Erythroblast (primary cell): ENCODE measurements at places on chromosomes 7 and 10.

- no peak for DNase-seq
Measured at GRCh38 chr7:132618956-132619305, 42.7 kb upstream of the PLXNA4 start.

DNA sequence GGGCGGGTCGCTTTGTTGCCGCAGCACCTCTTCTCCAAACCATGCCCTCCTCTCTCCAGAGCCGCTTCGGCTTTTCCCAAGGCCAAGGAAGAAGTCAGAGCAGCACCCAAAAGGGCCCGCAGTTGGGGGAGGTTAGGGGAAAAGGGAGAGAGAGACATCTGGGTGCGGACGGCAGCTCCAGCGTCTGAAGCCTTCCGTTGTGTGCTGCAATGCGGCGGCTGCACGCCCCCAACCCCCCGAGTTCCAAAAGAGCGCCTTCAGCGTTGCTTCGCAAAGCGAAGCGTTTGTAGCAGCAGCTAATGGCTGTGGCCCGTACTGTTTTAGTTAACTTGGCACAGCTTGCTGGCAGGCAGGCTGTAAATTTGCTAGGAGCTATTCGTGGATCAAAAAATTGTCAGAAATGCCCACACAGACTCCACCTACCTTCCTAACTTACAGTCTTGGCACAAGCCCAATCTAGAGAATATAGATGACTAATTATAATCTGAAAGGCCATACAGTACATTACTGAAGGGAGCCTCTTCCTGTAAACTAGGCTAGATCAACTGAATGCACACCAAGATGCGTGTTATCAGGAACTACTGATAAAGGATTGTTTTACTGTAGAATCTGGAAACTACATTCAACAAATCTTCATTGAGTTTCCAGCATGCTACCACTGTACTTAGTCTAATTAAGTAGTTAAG lies 1.1 kb upstream of the KBTBD2 start:
- peak; percentile 81 for DNase-seq

DNA sequence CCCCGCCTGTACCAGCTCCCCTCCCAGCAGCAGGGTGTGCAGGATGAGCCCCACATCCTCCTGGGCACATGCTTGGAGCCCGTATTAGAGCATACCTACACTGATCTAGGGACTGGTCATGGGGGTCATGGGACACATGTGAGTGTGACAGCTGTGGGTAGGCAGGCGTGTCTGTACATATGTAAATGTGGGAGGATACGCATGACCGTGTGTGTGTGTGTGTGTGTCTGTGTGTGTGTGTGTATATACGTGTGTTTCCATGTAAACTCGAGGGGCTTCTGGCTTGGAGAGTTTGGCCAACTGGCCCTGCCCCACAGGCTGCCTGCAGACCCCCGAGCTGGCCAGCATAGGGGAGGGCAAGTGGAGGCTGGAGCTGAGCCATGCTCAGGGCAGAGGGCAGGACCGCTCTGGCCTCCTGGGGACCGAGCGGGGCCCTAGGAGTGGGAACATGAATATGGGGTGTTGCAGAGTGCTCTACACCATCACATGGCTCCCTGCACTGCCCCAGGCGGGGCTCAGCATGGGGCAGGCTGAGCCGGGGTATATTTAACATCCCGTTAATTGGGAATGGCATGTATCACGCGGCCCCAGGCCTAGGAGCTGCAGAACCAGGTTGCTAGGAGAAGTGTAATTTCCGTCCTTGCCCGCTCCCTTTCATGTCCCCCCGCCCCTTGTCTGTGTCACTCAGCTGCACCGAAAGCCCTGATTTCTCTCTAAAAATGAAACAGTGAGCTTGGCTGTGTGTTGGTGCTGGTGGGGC lies 152.7 kb upstream of the PCBD1 start:
- DNase-seq, result no peak

GRCh38 chr10:108352771-108353170 lies 1188.3 kb upstream of the SORCS1 start:
- no peak for DNase-seq

DNA sequence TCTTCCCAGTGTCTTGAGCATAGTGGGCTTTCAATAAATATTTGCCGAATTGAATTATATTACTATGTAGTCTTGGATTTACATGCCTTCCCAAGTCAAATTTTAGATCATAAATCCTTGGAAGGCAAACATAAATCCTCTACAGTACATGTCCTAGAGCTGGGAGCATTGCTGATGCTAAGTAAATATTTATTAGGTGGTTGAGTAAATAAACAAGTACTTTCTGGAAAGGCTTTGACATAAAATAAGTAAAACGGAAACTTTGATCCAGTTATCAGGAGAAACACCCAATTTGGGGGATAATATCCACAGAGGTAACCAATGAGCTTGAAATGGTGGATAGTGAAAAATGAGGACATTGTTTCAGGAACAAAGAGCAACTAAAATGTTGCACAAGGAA lies 162.8 kb upstream of the SVIL start:
- DNase-seq, result no peak

- DNase-seq, result no peak
Measured at GRCh38 chr7:68691261-68692216, 906.7 kb upstream of the AUTS2 start.

DNA sequence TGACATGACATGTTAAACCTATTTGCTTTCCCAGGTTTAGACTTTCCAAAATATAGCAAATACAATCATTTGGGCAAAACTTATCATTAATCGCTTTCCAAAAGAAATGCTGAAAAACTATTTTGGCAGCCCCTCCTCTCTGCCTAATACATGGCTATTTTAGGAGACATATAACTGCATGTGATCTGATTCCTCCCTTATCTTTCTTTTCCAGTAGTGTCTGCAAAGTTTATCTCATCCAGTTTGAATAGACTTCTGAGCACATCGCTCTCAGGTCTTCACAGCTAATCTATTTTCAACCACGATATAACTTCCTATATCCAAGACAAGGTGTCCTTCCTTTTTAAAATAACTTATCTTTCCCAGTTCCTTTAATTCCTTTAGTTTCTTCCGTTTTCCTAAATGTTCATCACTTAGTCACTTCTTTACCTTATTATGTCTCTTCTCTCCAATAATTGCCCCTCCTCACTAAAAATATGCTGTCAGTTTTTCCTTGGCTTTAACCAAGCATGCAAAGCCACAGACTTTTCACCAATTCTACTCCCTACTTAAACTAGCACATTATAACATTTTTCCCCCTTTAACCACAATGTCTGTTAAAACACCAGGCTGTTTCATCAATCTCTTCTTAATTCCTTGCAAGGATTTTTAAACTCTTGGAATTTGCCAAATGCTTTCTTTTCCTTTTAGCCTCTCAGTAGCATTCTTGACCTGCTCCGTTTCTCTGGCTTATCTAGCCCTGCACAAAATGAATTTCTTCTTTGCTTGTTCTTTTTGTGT lies 24.4 kb downstream of the GNG11 start:
- peak; percentile 30 for DNase-seq

- DNase-seq, result no peak
Measured at GRCh38 chr7:16581286-16581685, 54.7 kb downstream of the LRRC72 start.

GRCh38 chr10:72595436-72595835 lies 30.4 kb downstream of the MICU1 start:
- DNase-seq, result no peak

DNA sequence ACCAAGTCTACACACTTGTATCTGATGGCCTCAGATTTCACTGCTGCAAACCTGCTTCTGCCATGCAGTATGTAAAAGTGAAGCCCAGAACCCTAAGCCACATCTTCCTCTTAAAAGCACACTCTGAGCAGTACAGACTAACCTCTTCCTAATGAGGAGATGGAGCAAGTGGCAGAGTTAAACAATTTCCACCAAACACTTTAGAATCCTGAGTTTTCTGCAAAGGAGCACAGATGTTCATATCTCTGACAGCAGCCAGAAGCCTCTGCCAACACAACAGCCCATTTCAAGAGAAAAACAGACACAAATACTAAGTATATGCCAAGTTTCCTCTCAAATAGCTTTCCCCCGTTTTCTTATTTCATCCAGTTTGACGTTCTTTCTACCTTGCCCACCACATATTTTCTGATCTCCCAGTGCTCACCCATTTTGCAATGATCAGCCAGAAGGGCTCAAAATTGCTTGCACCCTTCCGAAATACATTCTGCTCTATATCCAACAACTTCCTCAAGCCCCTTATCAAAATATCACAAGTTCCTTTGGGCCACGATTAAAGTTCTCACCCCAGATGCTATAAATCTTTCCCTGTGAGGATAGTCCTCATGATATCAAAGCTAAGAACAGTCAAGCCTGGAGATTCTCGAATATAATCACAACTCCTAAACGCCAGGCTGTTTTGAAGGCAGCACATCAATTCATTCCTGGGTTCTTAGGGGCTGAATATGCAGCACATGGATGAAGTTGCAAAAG lies 27.5 kb downstream of the ELMO1 start:
- no peak for DNase-seq

- no peak for DNase-seq
Measured at GRCh38 chr10:27312854-27313253, 72.3 kb upstream of the ACBD5 start.

DNA sequence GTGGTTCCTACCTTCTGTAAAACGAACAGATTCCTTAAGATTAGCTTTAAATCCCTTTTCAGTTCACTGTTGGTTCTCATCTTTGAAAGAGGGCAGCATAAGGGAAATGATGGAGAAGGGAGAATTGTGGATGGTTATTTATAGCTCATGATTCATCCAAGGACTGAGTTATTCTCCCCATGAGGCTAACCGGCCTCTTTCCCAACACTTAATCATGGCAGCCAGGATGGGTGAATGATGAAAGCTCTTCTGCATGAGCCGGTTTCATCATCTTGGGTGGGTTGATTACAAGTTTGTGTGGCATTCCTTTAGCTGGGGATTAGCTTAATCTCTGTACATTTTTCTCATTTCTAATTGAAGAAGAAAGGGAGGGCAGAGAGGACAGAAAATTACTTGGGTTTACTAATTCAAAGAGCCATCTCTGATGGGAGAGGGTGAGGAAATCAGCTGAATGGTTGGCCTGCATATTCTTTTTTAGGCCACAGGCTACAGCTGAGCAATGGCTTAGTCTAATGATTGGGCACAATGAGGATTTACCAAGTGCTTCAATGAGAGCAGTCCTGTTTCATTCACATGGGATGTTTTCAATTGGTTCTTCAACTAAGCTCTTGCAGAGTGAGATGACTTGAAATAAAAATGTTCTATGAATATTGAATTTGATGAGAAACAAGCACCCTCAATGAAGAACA lies 250.0 kb downstream of the BMPER start:
- no peak for DNase-seq

DNA sequence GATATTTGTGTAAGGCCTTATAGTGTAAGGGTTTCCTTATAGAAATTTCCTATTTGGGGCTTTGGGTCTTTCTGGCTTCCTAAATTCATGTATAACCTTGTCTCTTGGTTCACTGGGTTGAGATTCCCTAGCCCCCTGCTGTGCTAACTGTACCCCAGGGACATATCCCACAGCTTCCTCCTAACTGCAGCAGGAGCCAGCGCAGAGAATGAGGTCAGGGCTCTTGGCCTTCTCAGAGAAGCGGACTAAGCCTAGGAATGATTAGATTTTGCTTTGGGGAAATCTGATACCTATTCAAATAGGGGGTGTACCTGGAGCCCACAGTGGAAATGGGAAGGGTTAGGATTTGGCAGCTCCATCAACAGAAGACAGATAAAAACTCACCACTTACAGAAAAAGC lies 138.1 kb upstream of the EFCAB10 start:
- no peak for DNase-seq

- peak; percentile 48 for DNase-seq
Measured at GRCh38 chr10:69004821-69005220, 16.2 kb downstream of the KIFBP start.

- DNase-seq, result no peak
Measured at GRCh38 chr10:78763651-78764395, 304.9 kb upstream of the ZMIZ1 start.

- no peak for DNase-seq
Measured at GRCh38 chr10:113555245-113555644, 2.4 kb downstream of the HABP2 start.

GRCh38 chr10:92845921-92846320 lies 2.4 kb upstream of the EXOC6 start:
- no peak for DNase-seq

DNA sequence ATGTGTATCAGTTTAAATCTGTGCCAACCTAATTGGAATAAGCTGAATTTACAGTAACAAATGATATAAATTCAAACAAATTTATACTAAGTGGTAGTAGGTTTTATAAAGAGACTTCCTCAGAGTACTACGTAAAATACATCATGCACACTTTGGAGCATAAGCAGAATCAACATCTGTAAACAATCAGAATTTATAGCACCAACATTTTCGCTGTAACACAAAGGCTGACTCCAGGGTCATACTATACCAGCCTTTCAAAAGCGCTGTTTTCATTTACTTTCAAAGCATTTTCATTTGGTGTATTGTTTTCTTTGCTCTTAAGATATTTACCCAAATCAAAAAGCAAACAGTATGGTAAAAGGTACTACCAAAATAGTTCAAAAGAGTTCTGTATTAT lies 29.3 kb upstream of the TMEM168 start:
- no peak for DNase-seq

GRCh38 chr10:58544135-58544534 lies 31.5 kb downstream of the BICC1 start:
- no peak for DNase-seq

DNA sequence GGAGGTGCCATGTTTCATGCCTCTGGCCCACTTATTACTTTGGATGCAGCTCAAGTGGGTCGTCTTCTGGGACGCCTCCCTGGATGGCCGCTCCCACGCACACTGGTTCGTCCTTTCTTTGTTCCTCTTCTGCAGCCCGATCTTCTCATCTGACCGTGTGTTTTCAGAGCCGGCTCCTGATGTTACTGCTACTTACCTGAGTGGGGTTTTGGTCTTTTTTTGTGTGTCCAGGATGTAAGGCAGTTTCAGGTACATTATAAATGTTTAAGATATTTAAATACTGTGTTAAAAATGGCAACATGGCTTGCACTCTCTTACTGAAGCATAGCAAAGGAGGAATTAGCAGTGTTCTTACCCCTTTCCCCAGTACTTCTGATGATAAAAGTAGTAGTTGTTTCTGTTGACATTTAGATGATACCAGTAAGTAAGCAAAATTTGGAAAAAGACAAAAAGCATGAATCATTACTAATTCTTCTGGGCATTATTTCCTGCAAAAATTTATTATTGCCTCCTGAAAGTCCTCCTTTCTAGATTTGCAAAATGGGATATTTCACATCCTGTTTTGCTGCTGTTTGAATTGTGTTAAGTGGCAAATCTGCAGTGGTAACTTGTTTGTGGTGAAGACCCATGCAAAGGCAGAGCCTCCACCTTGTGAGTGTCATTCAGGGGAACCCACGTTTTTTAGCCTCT lies 59.4 kb downstream of the SHH start:
- no peak for DNase-seq

- DNase-seq, result no peak
Measured at GRCh38 chr7:98251231-98251600, 816 bp downstream of the TECPR1 start.
